ENCODE measurements at places on chromosomes 11 and 22. TPM values are rescaled to one million over a fixed set of nuclear protein-coding genes. Genes with fewer than 3 reads are reported as not detected.

Gene RBMXL2
- not detected for total RNA-seq

Gene TMEM151A
- 0.25 TPM for total RNA-seq

Gene TMEM191B
- 0.59 TPM for total RNA-seq

Gene SPI1
- 11.2 TPM for total RNA-seq

Gene NPTXR
- 23.4 TPM for total RNA-seq

Gene KCNK4
- total RNA-seq, result not detected

- DNase-seq, result peak; percentile 72
Measured at GRCh38 chr11:68659158-68659921, 25.0 kb upstream of the GAL start.

- DNase-seq, result no peak
Measured at GRCh38 chr11:116688202-116688540, 84.6 kb downstream of the BUD13 start.

- DNase-seq, result no peak
Measured at GRCh38 chr22:44179196-44179988, 1.3 kb upstream of the PARVG start.

DNA sequence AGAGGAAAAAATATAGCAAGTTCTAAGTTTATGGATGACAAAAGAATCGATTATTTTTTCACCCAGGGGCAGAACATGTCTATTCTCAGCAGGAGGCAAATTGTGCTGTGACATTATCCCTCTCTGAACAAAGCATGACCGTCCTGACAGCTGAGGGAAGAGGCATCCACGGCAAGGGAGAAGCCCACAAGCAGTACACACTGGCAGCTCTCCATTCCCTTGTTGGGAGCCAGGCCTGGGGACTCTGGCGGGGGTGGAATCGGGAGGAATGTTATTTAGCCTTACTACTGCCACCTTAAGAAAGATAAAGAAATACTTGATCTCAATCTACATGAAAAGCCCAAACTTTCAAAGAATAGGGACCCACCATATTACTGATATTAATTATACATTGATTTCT, 3.4 kb downstream of the KIRREL3 start:
- no peak for DNase-seq

- no peak for DNase-seq
Measured at GRCh38 chr22:19149991-19150390, at the start of gene GSC2. Gene GSC2 (minus strand): TSS chr22:19150292. CDS start chr22:19150283, 9 bp downstream.

GRCh38 chr11:44574610-44575287, 9.3 kb downstream of the CD82 start:
- no peak for DNase-seq

DNA sequence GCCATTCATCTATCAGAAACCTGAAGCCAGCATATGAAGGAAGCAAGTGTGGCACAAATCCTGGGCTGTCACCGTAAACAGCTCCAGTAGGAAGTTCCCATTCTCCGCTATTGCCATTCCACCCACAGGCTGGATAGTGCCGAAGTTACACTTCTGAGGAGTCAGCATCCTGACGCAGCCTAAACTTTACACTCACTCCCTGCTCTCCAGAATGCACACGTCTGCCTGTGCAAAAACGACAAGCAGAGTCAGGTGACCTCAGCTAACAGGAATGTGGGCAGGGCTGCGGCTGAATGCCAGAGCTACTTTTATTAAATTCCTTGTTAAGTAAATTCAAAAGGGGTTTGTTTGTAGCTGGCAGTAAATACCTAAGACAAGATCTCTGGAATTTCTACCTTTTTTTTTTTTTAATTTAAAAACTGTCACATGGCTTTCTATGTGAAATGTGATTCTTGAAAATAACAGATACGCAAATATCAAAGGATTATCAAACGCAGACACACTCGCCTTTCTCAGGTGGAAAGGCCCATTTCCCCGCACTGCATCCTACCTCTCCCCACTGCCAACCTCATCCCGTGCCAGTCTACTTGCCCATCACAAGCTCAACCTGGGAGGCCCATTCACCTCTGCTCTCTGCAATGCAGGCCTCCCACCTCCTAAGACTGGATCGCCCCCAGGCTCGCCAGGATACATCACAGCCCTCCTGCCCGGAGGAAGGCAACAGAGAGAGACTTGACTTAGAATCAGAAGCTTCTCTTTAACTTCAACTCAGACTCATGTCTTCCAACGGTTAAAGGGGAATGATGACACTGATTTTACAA, 33.5 kb downstream of the NFRKB start:
- DNase-seq, result peak; percentile 58

GRCh38 chr11:13207665-13208594, 69.7 kb upstream of the BMAL1 start:
- DNase-seq, result peak; percentile 35

DNA sequence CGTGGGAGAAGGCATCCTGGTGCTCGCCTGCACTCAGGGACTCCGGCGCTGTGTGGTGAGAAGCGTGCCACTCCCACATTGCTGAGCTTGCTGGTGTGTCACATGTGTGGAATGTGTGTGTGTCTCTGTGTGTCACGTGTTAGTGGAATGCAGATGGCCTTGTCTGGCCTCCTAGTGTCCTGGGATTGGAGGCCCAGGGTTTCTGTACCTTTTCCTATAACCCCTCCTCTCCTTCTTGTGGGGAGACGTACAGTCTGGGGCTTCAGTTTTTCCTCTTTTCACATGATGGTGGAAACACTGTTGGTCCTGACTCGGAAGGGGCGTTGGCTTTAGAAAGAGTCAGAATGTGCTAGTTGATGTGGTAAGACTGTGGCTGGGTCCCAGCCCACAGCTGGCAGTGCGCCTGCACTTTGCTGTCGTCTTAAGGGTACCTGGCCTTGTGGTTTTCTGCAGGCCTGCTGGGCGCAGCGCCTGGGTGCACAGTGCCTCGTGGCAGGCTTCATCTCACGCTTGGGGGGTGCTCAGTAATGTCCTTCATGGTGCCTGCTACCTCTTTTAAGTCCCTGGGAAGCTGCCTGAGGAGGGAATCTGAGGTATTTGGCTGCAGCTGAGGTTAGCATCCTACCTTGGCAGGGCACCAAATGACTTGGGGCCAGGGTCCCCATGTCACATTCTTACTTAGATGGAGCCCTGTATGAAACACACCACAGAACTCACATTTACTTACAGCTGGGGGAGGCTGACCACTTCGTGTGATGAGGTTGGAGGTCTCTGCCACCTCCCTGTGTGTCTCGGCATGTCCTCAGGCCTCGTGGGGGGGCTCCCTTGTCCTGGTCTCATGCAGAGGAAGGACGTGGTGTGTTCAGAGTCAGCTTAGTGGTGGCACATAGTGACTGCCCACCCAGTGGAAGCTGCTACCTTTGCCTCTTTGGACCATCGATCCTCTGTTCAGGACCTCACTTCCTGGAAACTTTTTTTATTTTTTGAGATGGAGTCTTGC, 61.9 kb downstream of the MED15 start:
- DNase-seq, result peak; percentile 78

- DNase-seq, result no peak
Measured at GRCh38 chr11:120425527-120425926, 86.0 kb upstream of the GRIK4 start.

- no peak for DNase-seq
Measured at GRCh38 chr11:100949443-100949842, 180.2 kb downstream of the PGR start.

DNA sequence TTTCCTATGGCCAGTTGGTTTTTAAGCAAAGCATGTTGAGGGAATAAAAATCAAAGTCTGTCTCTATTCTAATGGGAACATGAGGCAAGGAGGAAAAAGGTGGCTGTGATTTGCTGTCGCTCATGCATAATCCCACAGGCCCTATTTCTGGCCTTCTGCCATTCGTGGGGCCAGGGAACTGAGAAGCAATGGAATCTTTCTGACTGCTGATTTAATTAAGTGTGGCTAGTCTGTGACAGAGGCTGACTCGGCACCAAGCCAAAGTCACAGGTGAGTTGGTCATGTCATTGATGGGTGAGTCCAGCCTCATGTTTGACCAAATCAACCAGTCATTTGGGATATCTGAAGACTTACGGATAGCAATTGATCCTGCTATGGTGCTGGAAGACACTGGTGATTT, 429.3 kb upstream of the CADM1 start:
- DNase-seq, result no peak

GRCh38 chr22:31177420-31178162, 17.6 kb downstream of the RNF185 start:
- no peak for DNase-seq

GRCh38 chr11:128057786-128058395, 529.5 kb downstream of the ETS1 start:
- no peak for DNase-seq

DNA sequence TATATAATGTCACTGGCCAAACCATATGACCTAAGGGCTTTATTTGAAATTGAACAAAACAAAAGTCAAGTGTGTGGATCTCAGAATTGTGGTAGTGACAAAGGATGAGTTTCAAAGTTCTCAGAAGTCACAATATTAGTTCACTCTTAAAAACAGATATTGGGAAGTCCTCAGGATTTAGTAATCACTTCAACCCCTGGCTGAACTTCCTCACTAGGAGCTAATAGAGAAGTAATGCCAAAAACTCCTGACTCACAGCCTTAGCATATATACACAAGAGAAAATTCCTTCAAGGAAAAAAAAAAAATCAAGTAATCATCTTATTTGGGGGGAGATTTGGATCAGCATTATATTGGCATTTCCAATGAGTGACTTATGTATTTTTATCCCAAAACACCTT, 75.6 kb upstream of the APOA1 start:
- DNase-seq, result no peak

DNA sequence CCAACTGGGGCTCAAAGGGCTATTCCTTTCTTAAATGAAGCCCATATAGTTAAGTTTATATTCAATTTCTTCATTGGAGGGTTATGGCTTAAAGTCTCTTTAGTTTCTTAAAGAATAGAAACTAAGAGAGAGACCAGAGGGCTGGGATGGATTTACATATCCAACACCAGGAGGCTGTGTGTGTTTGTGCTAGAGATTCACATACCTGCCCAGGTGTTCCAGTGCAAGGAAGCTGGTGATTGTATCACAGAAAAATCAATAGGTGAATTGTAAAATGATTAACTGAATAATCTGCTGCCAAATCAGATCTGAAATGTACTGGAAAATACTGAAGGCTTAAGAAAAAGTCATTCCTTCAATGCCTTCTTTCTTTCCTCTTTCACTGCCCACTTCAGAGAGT, 148.2 kb upstream of the BDNF start:
- no peak for DNase-seq

DNA sequence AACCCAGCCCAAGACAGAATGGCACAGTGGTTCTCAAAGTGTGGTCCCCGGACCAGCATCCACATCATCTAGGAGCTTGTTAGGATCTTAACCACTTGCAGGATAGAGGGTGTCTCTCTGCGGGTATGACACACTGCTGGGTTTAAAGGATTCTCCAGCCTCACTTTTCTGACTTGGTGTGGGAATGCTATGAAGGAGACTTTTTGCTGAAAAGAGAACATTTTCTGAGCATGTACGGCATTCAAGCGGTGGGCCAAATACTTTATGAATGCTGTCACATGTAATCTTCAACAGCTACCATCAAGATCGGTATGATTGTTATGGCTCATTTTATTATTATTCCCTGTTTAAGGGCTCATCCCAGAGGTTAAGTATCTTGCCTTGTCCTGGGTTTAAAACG, 1.8 kb upstream of the CD82 start:
- DNase-seq, result no peak

GRCh38 chr11:22454461-22455090, 116.4 kb downstream of the SLC17A6 start:
- no peak for DNase-seq

DNA sequence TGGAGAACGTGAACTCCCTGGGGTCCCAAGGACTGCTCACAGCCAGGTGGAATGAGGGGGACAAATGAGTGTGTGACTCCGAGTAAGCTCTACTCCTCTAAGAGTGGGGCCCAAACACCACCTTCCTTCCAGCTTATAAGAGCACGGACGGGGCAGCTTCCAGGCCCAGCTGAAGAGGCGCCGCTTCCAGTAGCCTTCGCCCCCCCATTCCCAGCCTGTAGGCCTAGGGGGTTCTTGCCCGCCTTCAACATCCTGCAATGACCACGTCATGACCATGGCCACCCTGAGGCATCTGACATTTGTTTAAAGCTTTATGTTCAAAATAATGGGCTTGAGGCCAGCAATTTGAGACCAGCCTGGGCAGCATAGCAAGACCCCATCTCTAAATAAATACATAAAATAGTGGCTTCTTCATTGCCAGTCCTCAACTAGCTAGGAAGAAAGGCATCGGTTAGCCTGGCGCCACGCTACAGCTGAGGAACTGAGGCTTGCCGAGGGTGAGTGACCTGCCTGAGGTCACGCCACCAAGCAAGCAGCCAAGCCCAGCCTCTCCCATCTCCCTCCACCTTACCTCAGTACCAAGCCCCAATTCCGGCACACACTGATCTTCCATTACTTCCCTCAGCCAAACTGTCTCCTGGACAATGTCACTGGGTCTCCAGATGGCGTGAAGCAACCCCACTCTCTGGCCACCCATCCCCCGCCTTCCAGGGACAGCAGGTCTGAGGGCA, 7.8 kb upstream of the TNFRSF13C start:
- DNase-seq, result no peak

- no peak for DNase-seq
Measured at GRCh38 chr22:17575151-17575550, 11.9 kb downstream of the SLC25A18 start.

DNA sequence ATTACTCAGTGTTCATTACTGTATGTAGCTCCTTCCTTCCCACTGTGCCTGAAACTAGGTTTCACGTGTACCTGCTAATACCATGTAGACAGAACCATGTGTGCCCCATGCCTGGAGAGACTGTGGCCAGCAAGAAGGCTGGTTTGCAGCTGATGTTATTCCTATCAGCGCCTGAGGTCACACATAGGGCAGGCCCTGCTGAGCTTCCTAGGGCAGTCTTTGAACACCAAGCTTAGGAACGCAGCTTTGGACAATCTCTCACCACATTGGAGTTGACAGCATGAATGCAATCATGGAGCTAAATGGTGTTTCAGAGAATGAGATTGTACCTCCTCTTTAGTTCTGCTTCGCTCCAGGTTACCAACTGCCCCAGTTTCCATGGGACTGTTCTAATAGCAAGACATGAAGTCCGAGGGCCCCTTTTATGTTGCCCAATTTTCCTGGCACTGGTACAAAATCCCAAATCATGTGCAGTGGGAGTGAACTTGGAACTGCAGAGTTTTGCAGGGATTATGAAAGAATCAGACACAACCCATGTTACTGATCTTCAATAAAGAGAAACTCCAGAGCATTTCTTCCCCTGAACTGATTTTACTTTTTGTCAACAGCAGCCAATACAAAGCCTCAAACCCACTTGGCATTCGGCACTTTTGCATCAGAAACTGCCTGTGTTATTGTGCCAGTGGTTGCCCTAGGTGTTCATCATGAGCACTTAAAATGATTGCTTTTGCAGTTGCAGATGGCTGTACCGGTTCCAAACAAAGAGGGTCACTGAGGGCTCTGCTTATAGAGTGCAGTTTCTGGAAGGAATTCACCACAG, 154.2 kb upstream of the TTC12 start:
- DNase-seq, result no peak

All from left ventricle myocardium superior (tissue), 1 donor.